ENCODE measurements at places on chromosomes 4 and X.

- DNase-seq: no peak
These were observed 39.4 kb downstream of the ANTXR2 start for GRCh38 chr4:80033581-80033980.

DNA sequence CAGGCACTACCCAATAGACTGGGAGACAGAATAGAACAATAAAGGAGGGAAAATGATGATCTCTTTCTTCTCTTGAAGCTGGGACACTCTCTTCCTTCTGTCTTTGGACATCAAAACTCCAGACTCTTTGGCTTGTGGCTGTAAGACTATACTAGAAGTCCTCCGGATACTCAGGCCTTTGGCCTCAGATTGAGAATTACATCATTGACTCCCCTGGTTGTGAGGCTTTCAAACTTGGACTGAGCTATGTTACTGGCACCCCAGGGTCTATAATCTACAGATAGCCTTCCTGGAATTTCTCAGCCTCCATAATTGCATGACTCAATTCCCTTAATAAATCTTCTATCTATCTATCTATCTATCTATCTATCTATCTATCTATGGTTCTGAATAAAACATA is 294.2 kb upstream of the CT83 start:
- DNase-seq: no peak

GRCh38 chr4:16253127-16253960 is 27.1 kb upstream of the TAPT1 start:
- no peak for DNase-seq

DNA sequence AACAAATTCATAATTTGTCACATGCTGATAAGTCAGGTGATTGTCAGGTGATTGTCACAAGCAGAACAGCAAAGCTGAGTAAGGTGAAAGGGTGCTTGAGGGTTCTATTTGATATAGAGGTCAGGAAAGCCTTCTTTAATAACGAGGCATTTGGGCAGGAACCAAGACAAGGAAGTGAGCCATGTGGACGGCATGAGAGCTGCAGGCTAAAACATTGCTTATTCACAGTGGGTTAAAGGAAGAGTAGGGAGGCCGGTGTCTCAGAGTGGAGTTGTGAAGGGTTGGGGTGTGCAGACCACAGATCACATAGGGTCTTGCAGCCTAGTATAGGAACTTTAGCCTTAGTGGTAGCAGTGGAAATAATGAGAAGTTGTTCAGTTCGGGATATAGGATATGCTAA is 31.3 kb upstream of the CYP2U1 start:
- DNase-seq: no peak

DNA sequence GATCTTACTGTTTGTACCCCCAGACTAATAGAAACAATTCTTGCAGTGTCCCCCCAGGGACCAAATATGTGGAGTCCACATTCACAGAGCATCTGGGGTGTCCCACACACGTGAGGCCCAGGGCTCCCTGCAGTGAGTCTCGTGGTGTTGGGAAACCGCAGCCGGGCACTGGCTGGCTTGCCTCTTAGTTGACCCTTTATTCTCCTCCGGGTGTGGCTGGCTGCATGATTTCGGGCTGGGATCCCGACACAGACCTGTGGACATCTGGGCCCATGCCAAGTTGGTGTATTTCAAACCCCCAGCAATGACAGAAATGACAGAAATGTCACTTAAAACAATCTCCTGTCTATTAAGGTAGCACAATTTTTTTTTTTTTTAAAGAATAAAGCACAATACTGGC is 15.6 kb upstream of the CLDN24 start:
- DNase-seq: no peak

Data from thymus (tissue), 14 donors.